Upper lobe of left lung (tissue), 6 donors: ENCODE measurements at places on chromosomes 12 and 14. TPM values are rescaled to one million over a fixed set of nuclear protein-coding genes. Genes with fewer than 3 reads are reported as not detected.

LTBP2 gene
- total RNA-seq: 36.0 TPM

HAL gene
- total RNA-seq: 3.8 TPM

CMTM5 gene
- total RNA-seq: not detected

LARP4 gene
- total RNA-seq: 38.8 TPM

SSPN gene
- 8.5 TPM for total RNA-seq
